ENCODE measurements at places on chromosomes 16 and 17.

DNA sequence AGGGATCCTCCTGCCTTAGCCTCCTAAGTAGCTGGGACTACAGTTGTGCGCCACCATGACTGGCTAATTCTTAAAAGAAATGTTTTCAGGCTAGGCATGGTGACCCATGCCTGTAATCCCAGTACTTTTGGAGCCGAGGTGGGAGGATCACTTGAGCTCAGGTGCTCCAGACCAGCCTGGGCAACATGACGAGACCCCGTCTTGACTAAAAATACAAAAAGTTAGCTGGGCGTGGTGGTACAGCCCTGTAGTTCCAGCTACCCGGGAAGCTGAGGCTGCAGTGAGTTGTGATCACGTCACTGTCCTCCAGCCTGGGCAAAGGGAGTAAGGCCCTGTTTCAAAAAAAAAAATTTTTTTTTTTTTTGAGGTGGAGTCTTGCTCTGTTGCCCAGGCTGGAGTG, 173.1 kb downstream of the SEC14L1 start:
- no peak for DNase-seq

DNA sequence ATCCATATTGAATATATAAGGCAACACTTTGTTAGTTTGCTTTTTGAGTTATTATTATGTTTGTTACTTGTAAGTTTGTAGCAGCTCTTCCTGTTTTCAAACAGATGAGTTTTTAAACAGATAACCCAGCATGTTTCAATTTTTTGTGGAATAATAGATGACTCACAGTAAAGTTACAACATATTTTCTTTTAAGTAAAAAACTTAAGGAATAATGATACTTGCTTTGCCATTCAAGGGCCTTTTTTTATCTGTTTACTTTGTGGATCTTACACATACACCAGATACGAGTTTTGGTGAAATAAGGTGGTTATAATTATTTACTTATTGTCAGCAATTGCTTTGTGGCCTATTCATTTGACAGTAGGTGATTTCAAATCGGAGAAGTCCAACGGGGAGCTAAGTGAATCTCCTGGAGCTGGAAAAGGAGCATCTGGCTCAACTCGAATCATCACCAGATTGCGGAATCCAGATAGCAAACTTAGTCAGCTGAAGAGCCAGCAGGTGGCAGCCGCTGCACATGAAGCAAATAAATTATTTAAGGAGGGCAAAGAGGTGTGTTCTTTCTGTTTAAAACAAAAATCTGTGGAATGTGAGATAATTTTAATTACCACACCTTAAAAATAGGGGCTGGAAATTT, 66.3 kb downstream of the BPTF start:
- no peak for DNase-seq

DNA sequence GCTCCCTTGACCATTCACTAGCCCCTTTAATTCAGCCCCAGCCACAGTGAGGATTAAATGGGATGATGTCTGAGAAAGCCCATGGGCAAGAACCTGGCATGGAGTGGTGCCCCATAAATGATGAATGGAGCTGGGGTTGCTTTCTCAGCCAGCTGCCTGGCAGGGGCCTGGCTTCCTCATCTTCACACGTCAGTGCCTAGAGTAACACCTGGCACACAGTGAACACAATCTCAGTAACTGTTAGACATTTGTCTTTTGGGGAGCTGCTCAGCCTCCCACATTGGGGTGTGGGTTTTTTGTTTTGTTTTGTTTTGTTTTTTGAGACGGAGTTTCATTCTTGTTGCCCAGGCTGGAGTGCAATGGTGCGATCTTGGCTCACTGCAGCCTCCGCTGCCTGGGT, 47.5 kb upstream of the MEOX1 start:
- DNase-seq: no peak

DNA sequence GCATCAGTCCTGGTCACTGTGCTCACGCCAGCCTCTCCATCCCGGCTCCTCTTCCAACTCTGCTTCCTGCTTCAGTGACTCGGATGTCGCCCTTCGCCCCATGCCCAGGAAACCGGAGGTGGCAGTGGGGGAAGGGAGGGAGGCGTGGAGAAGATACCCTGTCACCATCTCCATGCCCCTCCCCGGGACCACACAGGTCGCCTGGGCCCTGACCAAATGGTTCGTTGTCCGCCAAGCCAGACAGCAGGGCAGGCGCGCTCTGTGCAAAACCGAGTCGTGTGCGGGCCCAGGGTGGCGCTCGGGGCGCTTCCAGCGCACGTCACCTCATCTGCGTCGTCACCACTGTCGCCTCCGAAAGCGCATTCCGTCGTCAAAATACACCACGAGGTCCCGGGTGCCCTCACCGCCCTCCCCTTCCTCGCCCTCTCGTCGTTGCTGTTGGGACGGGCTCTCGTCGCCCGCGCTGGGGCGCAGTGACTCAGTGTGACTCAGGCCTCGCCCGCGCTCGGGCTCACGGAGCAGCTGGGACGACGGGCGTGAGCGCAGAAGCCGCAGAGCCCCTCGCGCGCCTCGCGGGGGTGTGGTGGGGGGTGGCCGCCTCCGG, 39.2 kb downstream of the ZNF778 start:
- DNase-seq: no peak

DNA sequence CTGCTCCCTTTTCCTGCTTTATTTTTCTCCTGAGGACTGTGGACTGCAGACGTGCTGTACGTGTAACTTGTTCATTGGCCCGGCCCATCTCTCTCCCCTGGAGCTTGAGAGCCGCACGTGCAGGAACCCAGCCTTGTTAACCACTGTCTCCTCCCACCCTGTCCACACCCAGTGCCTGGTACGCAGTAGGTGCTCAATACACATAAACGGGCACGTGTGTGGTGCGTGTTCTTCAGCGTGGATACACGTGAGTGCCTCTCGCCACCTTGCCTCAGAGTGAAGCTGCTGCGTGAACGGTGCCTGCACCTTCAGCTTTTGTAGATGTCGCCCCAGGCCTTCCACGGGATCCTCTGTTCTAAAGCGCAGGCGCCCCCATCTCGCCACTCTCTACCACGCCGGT, 96.3 kb upstream of the CHMP6 start:
- DNase-seq: no peak

- DNase-seq: no peak
These were observed 1.5 kb downstream of the HOXB3 start for GRCh38 chr17:48588528-48588927.

DNA sequence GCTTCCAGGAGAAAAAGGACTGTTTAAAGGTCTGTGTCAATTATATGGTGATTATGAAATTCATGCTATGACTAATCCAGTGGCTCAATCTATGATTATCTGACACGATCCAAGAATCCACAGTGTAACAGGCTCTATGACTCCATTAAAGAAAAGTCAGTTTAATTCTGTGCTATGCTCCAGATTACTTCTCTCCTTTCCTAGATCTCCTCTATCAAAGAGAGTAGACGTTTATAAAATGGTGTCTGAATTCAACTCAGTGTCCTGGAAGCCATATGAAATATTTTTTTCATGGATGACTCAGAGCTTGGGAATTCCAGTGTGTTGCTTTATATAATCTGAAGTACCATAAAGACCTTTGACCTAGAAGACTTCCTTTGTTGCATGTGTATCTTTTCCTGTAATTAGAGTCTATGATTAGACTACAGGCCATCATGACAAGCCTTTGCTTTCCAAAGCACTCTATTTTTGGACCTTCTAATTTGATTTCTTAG, 27.0 kb upstream of the NF1 start:
- DNase-seq: peak; percentile 43

GRCh38 chr17:82127315-82127595, 29.2 kb upstream of the FASN start:
- DNase-seq: no peak

DNA sequence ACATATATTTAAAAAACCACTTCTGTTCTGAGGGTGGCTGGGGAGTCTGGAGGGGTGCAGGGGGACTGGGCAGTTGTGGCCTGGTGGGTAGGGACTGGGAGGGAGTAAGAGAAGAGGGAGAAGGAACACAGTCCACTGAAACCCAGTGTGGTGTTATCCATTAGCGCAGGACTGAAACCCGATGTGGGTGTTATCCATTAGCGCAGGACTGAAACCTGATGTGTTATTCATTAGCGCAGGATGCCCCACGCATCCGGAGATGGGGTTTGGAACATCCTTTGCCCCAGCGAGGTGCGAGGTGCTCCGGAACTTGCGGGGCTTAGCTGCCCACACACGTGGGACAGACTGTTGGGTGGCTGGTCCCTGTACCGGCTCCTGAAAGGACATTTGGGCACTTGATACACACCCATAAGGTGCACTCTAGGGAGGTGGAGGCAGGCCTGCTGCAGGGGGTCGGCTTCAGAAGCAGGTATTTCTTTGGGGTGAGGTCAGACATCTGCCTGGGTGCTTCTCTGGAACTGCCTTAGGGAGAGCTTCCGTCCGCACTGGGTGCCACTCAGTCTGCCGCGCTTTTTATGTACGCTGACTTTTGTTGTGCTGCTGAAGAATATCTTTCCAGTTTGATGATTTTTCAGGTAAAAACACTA, 20.3 kb upstream of the FASN start:
- no peak for DNase-seq

- no peak for DNase-seq
These were observed 66.4 kb downstream of the PRKCB start for GRCh38 chr16:23902034-23902747.

DNA sequence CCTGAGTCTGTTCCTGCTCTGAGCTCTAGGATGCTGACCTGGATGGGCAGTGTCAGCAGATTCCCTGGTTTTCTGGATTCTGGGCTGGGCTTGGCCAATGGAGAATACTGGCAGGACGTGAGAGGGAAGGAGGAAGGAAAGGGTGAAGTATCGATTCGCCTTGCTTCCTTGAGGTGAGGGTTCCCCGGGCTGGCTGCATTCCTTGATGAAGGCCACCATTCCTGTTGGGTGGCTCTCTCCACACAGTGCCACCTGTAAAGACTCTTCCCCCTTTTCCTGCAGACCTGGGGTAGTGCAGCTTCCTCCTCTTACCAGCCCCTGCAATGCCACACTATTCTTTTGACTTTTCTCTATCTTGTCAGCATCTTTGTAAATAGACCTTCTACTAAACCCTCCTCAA, 58.1 kb upstream of the TANC2 start:
- no peak for DNase-seq

DNA sequence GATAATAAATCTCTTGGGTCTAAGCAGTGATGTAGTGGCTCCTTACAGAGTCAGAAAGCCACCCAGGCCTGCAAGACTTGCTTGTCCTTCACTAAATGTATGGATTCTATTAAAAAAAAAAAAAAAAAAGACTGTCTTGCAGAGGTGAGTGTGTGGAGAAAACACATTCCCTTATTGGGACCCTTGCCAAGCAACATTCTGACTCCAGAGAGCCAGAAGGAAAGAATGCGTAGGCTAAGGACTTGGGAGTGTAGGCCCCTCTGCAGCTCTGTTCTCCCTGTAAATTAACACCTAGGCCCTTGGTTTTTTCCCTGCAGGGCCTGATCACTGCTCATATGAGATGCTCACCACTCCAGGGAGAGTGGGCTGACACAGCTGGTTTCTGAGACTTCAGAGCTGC, 17.8 kb downstream of the SCPEP1 start:
- no peak for DNase-seq

- DNase-seq: no peak
These were observed 66.8 kb downstream of the MARCHF10 start for GRCh38 chr17:62741290-62741689.

- no peak for DNase-seq
These were observed 55.0 kb upstream of the GSE1 start for GRCh38 chr16:85557971-85558657.

DNA sequence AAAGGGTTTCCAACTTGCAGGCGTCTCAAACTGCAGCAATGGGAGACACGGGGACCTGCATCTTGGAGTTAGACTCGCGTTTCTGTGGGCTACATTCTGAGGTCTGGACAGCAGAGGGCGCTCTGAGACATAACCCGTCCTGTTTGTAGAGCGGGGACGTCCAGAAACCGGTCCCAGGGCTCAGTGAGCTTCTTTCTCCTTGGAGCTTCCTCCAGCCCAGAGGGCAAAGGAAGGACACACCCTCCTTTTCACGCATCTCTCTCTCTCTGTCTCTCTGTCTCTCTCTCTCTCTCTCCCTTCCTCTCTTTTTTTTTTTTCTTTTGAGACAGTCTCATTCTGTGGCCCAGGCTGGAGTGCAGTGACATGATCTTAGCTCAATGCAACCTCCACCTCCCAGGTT, 19.8 kb downstream of the COX4I1 start:
- peak; percentile 46 for DNase-seq

- no peak for DNase-seq
These were observed 146.5 kb upstream of the PLCG2 start for GRCh38 chr16:81632392-81633146.

DNA sequence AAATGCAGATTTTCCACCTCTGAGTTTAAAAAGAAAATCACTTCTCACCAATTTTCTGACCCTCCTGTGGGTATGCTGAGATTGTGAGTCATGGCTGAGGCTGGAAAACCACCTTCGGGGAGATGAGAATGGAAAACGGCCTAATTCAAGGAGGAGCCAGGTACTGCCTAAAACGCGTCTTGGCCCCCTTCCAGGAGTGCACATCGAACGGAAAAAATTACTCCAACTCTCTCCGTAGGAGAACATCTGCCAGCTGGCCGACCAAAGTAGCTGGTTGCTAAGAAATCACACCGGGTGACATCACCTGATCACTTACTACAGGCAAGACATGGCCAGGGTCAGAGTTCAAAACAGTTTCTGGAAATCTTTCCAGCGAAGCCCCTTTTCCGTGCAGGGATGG, 107.6 kb downstream of the ZNF423 start:
- no peak for DNase-seq

DNA sequence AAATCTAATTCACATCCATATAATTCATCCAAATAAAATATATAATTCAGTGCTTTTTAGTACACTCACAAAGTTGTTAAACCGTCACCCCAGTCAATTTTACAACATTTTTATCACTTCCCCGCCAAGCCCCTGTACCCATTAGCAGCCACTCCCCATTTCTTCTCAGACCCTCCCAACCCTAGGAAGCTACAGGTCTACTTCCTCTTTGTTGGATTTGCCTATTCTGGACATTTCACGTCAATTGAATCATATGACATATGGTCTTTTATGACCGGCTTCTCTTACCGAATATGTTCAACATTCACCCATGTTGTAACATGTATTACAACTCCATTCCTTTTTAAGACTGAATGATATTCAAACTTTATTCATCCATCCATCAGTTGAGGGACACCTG, 19.9 kb upstream of the MLKL start:
- no peak for DNase-seq

- no peak for DNase-seq
These were observed 6.5 kb downstream of the MFSD6L start for GRCh38 chr17:8792646-8793045.

GRCh38 chr17:71790791-71791190, 330.0 kb upstream of the SOX9 start:
- DNase-seq: no peak

DNA sequence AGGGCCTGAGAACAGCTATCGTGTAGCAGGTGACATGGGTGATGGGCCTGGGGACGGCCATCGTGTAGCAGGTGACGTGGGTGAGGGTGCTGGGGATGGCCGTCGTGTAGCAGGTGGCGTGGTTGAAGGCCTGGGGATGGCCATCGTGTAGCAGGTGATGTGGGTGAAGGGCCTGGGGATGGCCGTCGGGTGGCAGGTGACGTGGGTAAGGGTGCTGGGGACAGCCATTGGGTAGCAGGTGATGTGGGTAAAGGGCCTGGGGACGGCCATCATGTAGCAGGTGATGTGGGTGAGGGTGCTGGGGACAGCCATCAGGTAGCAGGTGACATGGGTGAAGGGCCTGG, 15.5 kb downstream of the TPSD1 start:
- no peak for DNase-seq

- peak; percentile 64 for DNase-seq
These were observed 35.1 kb downstream of the IGF2BP1 start for GRCh38 chr17:49031965-49032928.

- no peak for DNase-seq
These were observed 104.7 kb downstream of the UTP18 start for GRCh38 chr17:51365090-51365489.
